Activated T-cell treated with anti-CD3 and anti-CD28 coated beads, Interleukin-2, amount 50 U/mL, for 72 hours (primary cell): ENCODE measurements at places on chromosomes 7 and 10.
A peak's percentile ranks its signal among the peaks of the same experiment; 100 is the strongest.

GRCh38 chr7:82294382-82294784 is 149.2 kb downstream of the CACNA2D1 start:
- H3K4me1 ChIP-seq, result no peaks in the 10 kb centered on the region
- no peak for DNase-seq
- H3K27me3 ChIP-seq, result no peaks in the 10 kb centered on the region
- no peaks in the 10 kb centered on the region for H3K36me3 ChIP-seq

GRCh38 chr7:76333511-76334101 is 25.2 kb downstream of the YWHAG start:
- H3K4me1 ChIP-seq, result peaks cover 37% of the 10 kb centered on the region
- H3K4me3 ChIP-seq, result no peak overlapping the region
- no peaks in the 10 kb centered on the region for H3K27me3 ChIP-seq
- peaks cover 6% of the 10 kb centered on the region for H3K36me3 ChIP-seq
- no peak for DNase-seq

GRCh38 chr7:106609416-106609815 is 51.5 kb downstream of the CCDC71L start:
- no peak overlapping the region for H3K4me3 ChIP-seq
- H3K27ac ChIP-seq, result no peak overlapping the region
- H3K4me1 ChIP-seq, result no peaks in the 10 kb centered on the region
- DNase-seq, result no peak

DNA sequence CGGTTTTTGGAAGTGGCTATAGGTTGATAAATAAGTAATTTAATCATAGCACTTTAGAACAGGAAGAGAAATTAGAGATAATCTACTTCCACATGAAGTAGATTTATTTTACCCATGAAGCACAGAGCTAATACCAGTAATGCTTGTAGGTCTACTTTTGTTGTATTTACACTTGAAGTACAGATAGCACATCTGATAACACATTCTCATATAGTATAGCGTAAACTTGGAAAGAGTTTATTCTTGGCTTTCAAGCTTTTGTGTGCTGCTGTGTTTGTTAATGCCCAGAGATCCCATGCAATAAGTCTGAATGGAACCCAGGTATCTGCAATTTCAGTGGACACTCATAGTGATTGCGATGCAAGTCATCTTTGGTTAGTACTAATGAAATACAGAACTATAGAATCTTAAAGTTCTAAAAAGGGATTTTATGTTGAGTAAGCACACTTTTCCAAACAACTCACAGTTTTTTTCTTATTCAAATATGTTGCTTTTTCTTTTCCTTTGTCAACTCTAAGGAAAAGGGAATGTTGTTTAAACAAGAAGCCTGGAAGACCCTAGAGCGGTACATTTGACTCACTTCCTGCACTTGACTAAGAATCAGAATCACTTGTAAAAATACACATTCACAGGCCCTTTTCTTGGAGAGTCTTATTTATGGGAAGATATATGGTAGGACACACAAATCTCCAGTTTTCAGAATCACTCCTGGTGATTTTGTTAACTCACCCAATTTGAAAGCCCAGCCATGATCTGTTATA is 105.8 kb downstream of the GNAI1 start:
- H3K36me3 ChIP-seq, result no peaks in the 10 kb centered on the region
- H3K4me3 ChIP-seq, result no peak overlapping the region

- DNase-seq, result no peak
- H3K27ac ChIP-seq, result no peak overlapping the region
- H3K4me1 ChIP-seq, result peaks cover 27% of the 10 kb centered on the region
- no peaks in the 10 kb centered on the region for H3K27me3 ChIP-seq
- H3K4me3 ChIP-seq, result no peak overlapping the region
- peaks cover 5% of the 10 kb centered on the region for H3K36me3 ChIP-seq
Observed at GRCh38 chr10:70858759-70859158, 29.6 kb downstream of the PCBD1 start.

DNA sequence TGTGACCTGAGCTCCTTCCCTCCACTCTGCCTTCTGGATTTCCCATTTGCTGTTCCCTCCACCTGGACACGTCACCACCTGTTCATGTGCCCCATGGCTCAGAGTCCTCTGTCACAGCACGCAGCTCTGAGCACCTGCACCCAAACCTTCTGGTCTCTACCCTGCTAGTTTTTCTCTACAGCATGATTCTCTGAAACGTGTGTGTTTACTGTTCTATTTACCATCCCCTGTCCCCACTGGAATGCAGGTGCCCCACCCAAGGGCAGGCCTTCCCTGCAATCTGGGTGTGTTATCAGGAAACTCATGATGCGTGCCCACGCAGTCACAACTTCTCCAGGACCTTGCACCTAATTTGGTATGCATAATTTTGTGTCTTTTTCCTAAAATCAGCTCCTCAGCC is 284.4 kb upstream of the IGFBP3 start:
- no peaks in the 10 kb centered on the region for H3K36me3 ChIP-seq
- H3K4me3 ChIP-seq, result no peak overlapping the region
- H3K27ac ChIP-seq, result no peak overlapping the region
- H3K27me3 ChIP-seq, result no peaks in the 10 kb centered on the region

DNA sequence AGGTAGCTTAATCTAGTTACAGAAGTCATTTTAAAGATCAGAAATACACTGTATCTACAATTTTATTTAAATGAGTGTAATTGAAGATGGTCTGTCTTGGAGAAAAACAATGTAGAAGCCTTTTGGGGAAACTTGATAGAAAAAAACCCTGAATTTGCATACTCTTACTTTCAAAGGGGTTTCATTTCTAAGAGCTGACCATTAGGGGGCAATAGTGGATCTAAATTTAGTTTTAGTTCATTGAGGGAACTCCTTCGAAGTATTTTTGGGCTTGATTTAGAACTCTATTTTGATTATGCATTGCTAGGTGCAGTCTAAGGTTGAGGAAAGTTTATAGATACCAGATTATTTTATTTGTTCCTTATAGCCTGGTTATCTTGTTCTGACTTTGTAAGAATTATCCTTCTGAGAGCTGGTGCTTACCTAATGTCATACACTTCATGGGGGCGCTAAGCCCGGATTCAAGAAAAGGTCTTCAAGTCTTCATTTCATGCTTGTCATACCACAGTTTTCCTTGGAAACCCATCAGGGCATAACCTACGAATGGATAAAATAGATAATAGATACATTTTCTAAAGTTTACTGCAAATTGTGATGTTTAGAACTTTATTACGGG is 69.1 kb upstream of the MXI1 start:
- H3K4me3 ChIP-seq, result no peak overlapping the region
- no peak for DNase-seq
- H3K4me1 ChIP-seq, result peaks cover 51% of the 10 kb centered on the region

- no peak for DNase-seq
- no peak overlapping the region for H3K4me3 ChIP-seq
- H3K4me1 ChIP-seq, result peaks cover 40% of the 10 kb centered on the region
- no peaks in the 10 kb centered on the region for H3K27me3 ChIP-seq
- H3K36me3 ChIP-seq, result peaks cover 3% of the 10 kb centered on the region
- no peak overlapping the region for H3K27ac ChIP-seq
Observed at GRCh38 chr7:4709187-4709586, 27.1 kb downstream of the FOXK1 start.

DNA sequence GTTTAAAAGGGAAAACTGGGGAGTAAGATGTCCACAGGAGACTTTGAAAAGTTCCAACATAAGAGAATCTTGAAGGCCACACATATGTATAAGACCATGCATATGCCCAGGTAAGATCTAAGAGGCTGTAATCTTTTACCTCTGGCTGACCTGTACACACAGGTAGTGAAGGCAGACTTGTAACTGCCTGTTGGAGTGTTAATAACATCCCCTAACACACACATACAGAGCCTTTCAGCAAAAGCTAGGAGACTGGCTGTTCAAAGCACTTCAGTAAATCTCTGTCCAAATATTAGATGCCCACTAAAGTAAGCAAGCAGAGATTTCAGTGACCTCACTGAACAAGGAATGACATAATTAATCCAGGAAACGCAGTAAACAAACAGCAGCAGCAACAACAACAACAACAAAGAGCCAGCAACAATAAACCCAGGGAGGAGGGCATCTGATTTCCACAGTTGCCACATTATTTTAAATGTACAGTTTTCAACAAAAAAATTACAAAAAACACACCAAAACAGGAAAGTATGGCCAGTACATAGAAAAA is 15.0 kb downstream of the CYP51A1 start:
- H3K27me3 ChIP-seq, result no peaks in the 10 kb centered on the region
- no peaks in the 10 kb centered on the region for H3K4me1 ChIP-seq
- H3K4me3 ChIP-seq, result no peak overlapping the region
- no peak overlapping the region for H3K27ac ChIP-seq

DNA sequence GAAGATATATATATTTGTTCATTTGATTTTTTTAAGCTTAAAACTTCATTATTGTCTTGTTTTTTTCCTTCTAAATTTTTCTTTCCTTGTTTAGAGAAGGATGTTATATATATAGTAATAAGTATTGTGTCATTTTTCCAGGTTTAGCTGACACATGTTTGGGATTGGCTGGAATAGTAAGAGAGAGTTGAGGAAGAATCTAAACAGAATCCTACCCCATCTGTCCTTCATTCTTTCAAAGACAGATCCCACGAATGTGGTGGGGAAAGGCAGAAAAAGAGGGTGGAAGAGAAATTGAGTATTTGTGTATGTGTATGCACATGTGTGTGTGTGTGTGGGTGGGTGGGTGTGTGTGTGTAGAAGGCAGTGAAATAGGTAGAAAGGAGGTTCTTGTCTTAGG is 132.4 kb downstream of the SVIL start:
- no peaks in the 10 kb centered on the region for H3K36me3 ChIP-seq
- H3K4me3 ChIP-seq, result no peak overlapping the region
- H3K4me1 ChIP-seq, result no peaks in the 10 kb centered on the region
- H3K27me3 ChIP-seq, result no peaks in the 10 kb centered on the region
- no peak for DNase-seq
- H3K27ac ChIP-seq, result no peak overlapping the region

DNA sequence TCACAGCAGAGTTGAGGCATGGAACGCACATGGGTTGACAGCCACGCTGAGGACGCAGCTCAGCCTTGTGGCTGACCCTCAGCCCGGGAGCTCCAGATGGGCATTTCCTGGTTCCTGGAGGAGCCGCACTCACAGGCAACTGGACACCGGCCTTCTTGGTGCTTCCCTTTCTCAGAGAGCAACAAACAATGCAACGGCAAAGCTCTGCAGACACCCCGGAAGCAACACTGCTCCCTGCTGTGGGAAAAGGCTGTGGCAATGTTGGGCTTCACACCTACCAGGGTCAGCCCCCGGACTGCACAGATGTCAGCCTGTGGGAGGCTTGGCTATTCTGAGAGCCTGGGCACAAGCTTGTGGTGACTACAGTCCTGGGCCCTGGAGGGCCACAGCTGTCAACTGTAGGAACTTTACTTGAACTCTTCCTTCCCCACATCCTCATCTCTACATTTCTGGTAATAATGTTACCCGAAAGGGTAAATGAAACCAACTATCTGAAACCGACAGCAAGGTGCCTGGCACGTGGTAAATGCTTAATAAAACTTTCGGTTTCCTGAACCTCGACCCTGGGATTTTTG is 597.5 kb upstream of the MKI67 start:
- no peaks in the 10 kb centered on the region for H3K4me1 ChIP-seq
- no peak for DNase-seq
- no peak overlapping the region for H3K4me3 ChIP-seq

GRCh38 chr7:22356701-22357310 is at the start of gene RAPGEF5:
TSS of gene RAPGEF5 (minus strand) at chr7:22357154. CDS start at chr7:22357060, 94 bp downstream.
- peaks cover 4% of the 10 kb centered on the region for H3K36me3 ChIP-seq
- H3K4me3 ChIP-seq, result peak within 1 kb of the TSS; percentile 69
- no peaks in the 10 kb centered on the region for H3K4me1 ChIP-seq
- H3K27ac ChIP-seq, result no peak within 1 kb of the TSS
- peaks cover 38% of the 10 kb centered on the region for H3K27me3 ChIP-seq

- H3K36me3 ChIP-seq, result peaks cover 5% of the 10 kb centered on the region
- H3K4me1 ChIP-seq, result no peaks in the 10 kb centered on the region
- DNase-seq, result no peak
- no peaks in the 10 kb centered on the region for H3K27me3 ChIP-seq
Observed at GRCh38 chr7:842431-843031, 10.3 kb downstream of the SUN1 start.

- H3K36me3 ChIP-seq, result no peaks in the 10 kb centered on the region
- no peak overlapping the region for H3K27ac ChIP-seq
- no peak overlapping the region for H3K4me3 ChIP-seq
- H3K27me3 ChIP-seq, result no peaks in the 10 kb centered on the region
Observed at GRCh38 chr10:90968328-90969081, 47.6 kb upstream of the ANKRD1 start.

- no peaks in the 10 kb centered on the region for H3K27me3 ChIP-seq
- no peaks in the 10 kb centered on the region for H3K4me1 ChIP-seq
- H3K4me3 ChIP-seq, result no peak overlapping the region
Observed at GRCh38 chr10:51886438-51887068, 187.2 kb upstream of the CSTF2T start.

GRCh38 chr7:150335108-150335773 is 6.2 kb downstream of the RARRES2 start:
- no peaks in the 10 kb centered on the region for H3K4me1 ChIP-seq
- H3K36me3 ChIP-seq, result no peaks in the 10 kb centered on the region
- H3K4me3 ChIP-seq, result no peak overlapping the region
- H3K27ac ChIP-seq, result no peak overlapping the region
- peaks cover 8% of the 10 kb centered on the region for H3K27me3 ChIP-seq

DNA sequence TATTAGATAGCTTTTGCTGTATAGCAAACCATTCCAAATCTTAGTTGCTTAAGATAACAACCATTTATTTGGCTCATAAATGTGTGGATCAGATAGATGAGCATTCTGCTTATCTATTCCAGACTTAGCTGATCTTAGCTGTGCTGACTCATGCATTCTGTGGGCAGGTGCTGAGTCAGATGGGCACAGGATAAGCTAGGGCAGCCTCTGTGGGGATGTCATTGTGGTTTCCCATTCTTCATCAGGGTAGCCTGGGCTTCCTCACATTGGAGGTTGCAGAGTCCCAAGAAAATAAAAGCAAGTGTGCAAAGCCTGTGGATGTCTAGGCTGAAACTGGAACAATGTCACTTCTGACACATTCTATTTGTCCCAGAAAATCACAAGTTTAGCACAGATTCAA is 917.0 kb downstream of the TYW1 start:
- no peaks in the 10 kb centered on the region for H3K27me3 ChIP-seq
- no peaks in the 10 kb centered on the region for H3K4me1 ChIP-seq
- H3K4me3 ChIP-seq, result no peak overlapping the region

DNA sequence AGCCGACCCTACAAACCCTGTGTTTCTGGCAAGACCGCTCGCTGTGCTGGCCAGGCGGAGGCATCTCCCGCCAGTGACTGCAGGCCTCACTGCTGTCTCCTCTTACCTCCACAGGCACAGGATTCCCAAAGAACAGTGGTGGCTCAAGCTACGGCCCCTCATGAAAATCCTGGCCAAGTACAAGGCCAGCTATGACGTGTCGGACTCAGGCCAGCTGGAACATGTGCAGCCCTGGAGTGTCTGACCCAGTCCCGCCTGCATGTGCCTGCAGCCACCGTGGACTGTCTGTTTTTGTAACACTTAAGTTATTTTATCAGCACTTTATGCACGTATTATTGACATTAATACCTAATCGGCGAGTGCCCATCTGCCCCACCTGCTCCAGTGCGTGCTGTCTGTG is 36.2 kb downstream of the PITRM1 start:
- no peaks in the 10 kb centered on the region for H3K4me1 ChIP-seq
- H3K4me3 ChIP-seq, result no peak overlapping the region
- DNase-seq, result no peak
- H3K36me3 ChIP-seq, result peaks cover 4% of the 10 kb centered on the region
